Sigmoid colon (tissue), 7 donors: ENCODE measurements at places on chromosomes 2 and 18. TPM values are rescaled to one million over a fixed set of nuclear protein-coding genes. Genes with fewer than 3 reads are reported as not detected.
A peak's percentile ranks its signal among the peaks of the same experiment; 100 is the strongest.

DNA sequence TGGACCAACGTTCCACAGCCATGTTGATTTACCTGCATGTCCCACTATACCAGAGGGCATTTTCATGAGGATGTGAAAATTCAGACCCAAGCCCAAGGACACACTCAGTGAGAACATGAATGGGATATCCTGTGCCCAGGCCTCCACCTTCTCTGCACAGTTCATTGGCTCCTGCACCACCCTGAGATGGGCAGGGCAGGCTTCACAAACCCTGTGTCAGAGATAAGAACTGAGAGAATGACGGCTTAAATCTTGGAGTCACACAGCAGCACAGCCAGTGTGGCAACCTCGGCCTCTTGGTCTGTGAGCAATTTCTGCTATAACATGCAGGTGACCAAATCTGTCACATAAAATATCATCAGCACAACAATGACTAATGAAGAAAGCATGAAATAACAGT, 71.9 kb downstream of the UXS1 start:
- DNase-seq = no peak

DNA sequence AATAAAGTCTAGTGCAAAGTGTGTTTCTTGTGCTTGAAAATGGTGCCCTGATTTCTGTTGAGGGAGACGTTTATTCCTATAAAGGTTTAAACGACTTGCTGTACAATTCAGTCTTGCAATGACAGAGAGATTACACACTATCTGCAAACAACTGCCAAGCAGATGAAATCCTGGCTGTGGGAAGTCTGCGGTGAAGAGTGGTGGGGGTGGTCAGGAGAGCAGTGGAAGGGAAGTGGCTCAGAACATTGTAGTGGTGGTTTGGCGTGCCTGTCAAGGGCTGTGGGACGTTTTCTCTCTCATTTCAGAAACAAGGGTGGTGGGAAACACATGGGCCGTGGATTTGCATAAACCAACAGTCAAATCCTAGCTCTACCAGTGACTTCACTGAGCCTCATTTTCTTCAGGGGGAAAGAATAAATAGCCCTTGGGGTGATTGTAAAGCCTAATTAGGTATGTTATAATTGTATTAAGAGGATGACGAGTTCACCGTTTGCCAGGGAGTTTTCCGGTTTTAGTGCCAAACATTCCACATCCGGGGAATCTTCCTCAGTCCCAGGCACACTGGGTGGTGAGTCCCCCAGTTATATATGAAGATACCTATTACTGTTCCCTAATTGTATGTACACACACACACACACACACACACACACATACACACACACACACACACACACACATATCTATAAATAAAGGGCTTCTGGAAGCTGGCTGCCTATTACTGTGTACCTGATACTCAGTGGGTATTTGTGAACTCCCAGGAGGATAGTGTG, 115.0 kb downstream of the SPTBN1 start:
- peak; percentile 82 for DNase-seq

- DNase-seq = no peak
These were observed 184.2 kb upstream of the NXPH2 start for GRCh38 chr2:138964418-138964817.

- DNase-seq = no peak
These were observed 2.4 kb upstream of the MRPL53 start for GRCh38 chr2:74474899-74475298.

DNA sequence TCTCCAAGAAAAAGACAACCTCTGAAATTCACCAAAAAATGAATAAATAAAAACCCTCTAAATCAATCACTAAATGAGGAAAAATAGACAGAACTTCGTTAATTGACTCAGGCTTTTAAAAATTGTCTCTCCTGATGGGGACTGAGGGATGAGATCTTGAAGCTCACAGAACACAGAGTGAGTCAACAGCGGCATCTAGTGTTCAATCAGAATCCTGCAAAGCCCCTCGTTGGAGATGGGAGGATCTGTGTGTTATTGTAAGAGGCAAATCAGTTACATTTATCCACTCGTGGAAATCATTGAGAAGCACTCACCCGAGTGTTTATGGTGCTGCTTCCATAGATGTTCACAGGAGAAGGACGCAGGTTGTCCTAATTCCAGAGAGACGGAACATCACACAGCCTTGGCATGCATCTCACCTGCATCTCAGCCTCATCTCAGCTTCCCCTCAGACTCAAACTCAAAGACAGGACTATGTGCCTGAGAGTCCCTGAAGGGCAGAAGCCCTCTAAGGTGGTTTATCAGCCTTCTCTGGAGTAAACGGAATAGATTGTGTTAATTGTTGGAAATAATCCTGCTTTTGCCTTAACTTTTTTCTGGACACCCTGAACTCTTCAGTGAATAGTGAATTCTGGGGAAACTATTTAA, 82.0 kb downstream of the MREG start:
- DNase-seq = peak; percentile 80

DNA sequence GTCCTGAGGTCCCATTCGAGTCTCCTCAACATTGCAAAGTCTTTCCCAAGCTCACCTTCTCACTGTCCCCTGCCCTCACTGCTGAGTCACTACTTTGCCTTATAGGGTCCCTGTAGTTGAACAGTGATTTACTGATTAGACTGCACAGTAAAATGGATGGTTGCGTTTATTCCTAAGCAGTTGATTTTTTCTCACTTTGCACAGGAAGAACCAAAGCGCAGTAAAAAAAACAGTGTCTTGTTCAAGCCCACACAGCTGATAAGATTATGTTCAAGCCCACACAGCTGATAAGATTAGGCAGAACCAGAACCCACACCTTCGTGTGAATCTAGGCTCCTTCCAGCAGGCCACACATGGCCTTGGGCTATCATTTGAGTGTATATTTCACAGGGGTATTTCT, 215.3 kb upstream of the COPS8 start:
- no peak for DNase-seq

DNA sequence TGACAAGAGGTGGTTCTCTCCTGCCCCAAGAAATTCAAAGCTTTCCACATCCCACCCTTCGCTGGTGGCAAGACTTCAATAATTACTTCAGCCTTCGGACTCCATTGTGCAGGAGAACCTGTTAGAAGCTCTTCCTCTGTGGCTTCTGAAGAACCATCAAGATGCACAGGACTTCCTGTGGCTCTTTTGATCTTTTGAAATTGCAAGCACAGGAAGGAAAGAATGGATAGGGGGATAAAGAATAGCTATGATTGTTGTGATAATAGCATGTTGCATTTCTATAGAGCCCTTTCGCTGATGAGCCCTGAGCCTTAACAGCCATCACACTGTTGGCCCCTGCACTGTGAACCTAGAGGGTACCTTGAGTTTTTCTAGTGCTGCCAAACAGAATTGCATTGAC, 7.4 kb downstream of the EPAS1 start:
- no peak for DNase-seq

GRCh38 chr2:201795607-201796477, 10.5 kb upstream of the CDK15 start:
- DNase-seq = no peak

- peak; percentile 22 for DNase-seq
These were observed 136.2 kb downstream of the CLIP4 start for GRCh38 chr2:29251406-29251805.

DNA sequence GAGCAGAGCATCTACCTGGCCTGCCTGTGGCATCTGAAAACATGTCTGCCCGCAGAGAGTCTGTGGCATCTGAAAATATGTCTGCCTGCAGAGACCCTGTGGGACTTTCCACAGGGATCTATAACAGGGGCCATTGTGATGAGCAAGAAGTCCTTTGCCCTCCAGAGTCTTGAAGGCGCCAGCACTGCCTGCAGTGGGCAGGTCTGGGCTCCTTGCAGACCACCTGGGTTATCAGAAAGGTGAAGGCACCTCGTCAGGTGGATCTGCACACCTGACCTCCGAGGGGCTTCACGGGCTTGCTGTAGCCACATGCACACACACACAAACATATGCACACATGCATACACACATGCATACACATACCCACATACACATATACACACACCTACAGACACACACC, 189.5 kb upstream of the HDAC4 start:
- peak; percentile 10 for DNase-seq

DNA sequence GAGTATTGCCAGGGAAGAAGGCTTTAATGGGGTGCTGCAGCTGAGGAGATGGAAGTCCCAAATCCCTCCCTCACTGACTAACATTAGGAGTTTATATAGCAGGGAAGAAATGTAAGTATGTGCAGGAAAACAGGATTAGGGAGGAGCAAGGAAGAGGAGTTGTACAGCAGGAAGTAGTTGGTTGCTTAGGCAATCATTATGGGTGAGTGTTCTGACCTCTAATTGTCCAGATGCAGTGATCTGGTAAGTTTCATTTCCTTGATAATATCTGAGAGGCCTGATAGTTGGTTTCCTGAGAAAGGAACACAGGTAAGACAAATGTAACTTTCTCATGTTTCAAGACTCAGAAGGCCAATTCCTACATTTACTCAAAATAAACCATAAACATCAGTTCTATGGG, 331.9 kb upstream of the GULP1 start:
- DNase-seq = no peak

DNA sequence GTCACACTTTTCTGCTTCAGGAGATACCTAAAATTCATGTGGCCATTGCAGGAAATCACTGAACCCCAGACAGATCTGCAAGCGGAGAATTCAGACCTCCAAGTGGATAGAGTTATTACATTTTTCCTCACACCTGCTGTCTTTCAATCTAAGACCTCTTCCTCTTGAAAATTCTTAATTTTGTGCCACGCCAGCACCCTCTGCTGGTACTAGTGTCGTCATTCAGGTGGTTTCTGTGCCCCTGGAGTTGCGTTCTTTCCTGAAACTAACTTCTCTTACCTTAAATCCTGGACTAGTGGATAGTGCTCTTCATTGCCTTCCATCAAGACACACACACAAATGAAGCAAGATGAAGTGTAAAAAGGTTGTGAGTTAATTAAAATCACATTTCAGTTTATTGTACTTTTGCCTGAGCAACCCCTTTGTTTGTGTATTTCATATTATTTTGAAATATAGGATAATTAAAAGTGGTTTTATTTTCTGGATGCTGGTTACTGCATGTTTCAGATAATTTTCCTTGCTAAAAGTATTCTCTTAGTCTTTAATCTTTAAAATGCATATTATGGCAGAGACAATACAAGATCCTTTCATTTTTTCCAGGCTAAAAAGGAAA, 1.6 kb upstream of the DNER start:
- DNase-seq = no peak

DNA sequence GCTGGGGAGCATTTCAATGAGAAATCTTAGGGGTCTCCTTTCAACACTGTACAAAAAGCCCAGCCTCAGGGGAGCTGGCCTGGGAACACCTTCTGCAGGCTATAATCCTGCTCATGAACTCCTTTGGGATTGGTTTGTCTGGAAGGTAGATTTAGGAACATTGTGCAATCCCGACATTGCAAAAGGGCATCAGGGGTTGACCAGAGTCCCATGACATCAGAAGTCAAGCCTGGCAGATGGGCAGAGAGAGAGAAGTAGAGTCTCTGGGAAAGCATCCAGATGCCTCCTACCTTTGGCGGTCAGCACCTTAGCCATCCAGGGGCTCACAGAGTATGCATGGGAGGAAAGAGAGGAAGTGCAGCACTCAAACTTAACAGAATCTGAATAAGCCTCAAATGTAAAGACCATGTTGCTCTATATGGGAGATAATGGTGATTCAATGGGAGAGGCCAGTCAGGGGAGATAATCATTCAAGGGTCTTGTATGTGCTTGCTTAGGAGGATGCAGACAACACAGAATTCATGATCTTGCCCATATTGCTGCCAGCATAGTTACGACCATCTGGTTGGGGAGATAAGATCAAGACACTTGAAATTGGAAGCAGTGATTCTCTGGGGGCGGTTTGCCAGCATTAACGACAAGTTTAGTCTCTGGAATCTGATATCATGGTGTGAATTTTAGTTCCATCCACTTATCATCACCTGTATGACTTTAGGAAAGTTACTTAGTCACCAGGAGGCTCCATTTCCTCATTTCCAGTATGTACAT, 58.3 kb upstream of the UPP2 start:
- DNase-seq = no peak

HOXD11 gene
- polyA plus RNA-seq = 3.6 TPM

SGPP2 gene
- polyA plus RNA-seq = 25.1 TPM

ABHD1 gene
- 0.15 TPM for polyA plus RNA-seq

UBXN2A gene
- 9.5 TPM for polyA plus RNA-seq
